Kidney tubule cell (primary cell): ENCODE measurements at places on chromosomes 6 and 20.
A peak's percentile ranks its signal among the peaks of the same experiment; 100 is the strongest.

GRCh38 chr6:34834789-34835518 is 43.1 kb downstream of the BLTP3A start:
- peak; percentile 66 for DNase-seq

- DNase-seq: no peak
Measured at GRCh38 chr20:48738399-48739304, 89.1 kb downstream of the PREX1 start.

- no peak for DNase-seq
Measured at GRCh38 chr6:187210-187861, 105.0 kb upstream of the DUSP22 start.

DNA sequence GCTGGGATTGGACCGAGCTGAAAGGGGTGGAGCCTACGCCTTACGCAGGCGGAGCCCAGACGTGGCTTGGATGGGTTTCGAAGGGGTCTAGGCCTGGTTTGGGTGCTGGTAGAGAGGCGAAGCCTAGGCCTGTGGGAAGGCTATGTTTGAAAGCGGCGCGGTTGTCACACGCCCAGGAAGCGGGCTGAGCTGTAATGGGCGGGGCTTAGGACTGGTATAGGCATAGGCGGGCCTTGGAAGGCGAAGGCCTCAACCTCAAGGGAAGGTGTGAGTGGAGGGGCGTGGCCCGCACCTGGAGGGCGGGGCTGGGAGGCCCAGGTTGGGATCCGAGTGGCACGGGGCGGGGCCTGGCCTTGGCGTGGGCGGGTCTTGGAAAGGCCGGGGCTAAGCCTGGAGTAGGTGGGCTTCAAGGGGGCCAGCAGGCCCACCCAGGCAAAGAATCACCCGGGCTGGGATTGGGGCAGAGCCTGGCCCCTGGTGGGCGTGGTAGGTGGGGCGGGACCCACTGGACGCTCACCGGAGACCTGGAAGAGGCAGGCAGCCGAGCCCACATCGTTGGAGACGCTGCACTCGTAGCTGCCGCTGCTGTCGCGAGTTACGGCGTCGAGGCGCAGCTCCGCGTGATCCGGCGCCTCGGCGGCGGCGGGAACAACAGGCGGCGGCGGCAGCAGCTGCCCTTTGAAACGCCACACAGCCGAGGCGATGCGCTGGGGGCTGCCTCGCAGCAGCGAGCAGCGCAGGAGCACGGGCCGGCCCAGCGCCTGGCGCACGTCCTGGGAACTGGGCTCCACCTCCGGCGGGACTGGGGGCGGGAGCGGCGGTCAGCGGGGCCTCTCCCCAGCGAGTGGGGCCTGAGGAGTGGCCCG is 49.0 kb downstream of the MDGA1 start:
- peak; percentile 16 for DNase-seq

GRCh38 chr6:41427642-41428335 is 92.4 kb downstream of the NCR2 start:
- DNase-seq: peak; percentile 53

- no peak for DNase-seq
Measured at GRCh38 chr6:163149279-163149848, 265.2 kb upstream of the QKI start.

GRCh38 chr20:11646359-11646758 is 271.3 kb upstream of the BTBD3 start:
- DNase-seq: no peak

DNA sequence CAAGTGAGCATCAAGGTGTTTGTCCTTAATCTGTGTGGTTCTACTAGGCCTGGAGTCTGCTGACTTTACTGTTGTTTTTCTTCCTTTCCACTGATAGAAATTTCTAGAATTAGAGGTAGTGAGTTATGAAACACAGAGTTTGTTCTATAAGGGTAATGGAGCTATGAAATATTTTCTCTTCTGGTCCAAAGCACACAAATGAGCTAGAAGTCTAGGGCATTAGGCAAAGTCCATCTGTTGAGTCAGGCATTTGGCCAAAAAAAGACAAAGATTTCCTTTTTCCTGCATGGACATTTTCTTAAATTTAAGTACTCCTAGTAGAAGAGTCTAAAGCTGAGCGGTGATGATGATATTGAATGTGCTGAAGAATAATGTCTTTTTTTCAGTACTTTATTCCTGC is 174.3 kb upstream of the STXBP5 start:
- DNase-seq: no peak

DNA sequence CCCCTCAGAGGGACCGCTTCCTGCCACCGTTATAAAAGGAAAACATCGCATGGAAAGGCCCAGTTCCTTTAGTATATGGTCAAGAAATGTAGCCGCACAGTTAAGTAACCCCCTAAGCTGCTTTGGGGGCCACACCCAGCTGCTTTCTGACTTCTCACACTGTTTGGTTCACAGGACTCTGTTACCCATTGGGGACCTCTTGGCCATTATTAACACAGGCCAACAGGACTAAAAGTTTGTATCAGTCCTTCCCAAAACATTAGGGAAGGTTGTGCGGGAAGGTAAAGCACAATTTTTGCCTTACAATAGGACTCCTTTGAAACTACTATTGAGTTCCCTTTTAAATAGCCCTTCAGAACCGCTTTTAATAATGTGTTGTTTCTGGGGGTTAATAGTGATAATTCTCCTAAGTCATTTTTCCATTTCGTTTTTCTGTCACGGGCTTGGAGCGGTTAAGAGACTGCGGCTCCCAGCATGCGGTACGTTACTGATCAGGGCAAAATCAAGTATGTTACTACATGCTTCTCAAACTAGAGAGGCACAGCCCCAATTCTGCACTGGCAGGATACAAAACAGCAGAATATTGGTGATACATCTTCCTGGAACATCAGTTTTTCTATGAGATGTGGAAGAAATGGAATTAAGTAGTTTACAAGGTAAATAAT is 668 bp upstream of the RPP40 start:
- DNase-seq: no peak

DNA sequence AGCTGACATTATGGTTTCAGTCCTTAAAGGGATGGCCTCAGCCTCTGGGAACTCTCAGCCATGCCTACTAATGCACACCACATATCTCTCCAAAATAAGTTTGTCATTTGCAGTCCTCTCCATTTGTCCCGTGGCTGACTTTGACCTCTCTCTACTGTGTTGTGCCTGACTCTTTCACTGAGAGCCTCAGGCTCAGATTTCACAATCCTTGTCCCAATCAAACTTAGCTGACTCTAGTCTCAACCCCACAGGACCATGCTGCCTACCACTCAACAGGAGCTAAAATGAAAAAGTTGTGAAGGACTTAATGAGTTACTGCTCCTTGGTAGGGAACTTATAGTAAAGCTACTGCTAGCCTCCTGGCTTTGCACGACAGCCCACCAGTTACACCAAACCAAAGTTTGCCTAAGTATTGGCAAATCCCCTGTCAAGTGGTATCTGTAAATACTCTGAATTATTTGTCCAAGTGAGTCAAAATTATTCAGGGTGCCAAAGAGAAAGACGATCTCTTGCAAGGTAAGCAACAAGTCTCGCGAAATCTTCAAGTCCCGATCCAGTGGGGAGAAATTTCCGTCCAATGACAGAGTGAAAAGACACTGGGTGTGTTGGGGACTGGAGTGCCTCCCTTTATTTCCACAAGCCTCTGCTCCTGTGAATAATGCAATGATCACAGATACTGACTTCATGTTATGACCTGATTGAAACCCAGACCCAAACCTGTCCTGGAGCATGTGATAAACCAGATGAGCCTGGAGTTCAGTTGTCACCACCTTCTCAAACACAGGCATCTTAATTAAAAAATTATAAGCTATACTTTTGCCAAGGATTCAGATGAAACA is 124.4 kb upstream of the FOXQ1 start:
- DNase-seq: no peak

DNA sequence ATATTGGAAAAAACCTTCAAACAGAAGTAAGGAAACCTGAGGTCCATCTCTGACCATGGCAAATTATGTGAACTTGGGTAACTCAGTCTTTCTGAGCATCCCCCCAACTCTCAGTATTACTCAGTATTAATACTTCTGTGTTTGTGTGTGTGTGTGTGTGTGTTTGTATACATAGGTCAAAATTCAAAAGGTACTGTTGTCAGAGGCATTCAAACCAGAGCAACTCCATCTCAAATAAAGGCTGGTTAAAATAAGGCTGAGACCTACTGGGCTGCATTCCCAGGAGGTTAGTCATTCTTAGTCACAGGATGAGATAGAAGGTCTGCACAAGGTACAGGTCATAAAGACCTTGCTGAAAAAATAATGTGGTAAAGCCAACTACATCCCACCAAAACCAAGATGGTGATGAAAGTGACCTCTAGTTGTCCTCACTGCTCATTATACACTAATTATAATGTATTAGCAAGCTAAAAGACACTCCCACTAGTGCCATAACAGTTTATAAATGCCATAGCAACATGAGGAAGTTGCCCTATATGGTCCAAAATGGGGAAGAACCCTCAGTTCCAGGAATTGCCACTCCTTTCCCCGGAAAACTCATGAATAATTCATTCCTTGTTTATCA is 33.3 kb upstream of the SLC22A16 start:
- DNase-seq: peak; percentile 91

GRCh38 chr6:41494212-41495110 is 51.7 kb upstream of the FOXP4 start:
- DNase-seq: no peak

- DNase-seq: no peak
Measured at GRCh38 chr20:20687319-20687718, 25.1 kb downstream of the RALGAPA2 start.

GRCh38 chr20:52684905-52685304 is 287.3 kb upstream of the TSHZ2 start:
- no peak for DNase-seq

GRCh38 chr6:28488916-28489365 is 26.7 kb downstream of the GPX6 start:
- DNase-seq: peak; percentile 80

GRCh38 chr6:398558-399078 is 7.1 kb downstream of the IRF4 start:
- no peak for DNase-seq

DNA sequence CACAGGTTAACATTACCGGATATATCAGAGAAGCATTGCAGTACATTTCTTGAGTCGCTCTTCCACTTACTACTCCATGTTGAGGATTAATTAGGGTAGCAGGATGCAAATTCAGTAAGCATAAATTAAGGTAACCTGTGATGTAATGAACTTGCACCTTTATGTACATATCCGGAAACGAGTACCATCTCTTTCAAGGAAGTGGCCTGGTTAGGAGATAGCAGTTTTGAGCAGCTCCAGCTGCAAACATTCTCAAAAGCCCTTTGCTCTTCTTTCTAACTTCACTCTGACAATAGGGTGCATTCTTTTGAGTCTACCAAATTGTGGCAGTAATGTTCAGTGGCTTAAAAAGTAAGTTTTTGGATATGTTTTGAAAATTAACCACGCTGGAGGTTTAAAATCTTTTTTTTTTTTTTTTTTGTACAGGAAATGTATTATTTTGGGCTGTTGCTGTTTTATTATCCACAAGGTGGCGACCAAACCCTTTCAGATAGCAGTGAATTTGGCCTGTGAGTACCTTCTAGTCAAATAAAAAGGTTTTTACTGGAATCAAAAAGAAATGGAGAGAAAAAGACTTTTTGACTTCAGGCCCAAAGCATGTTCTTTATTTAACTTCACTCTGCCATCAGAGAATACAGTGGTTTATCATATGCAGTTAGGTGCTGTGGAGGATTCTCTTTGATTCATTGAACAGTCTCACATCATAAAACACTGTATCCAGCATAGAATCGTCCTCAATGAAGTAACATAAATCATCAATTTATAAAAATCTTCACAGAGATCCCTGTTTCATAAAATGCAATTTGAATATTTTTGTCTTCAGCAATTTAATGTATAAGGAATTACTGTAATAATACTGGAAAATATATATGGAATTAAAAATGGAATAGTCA is 8.9 kb downstream of the FAM217B start:
- peak; percentile 58 for DNase-seq

- no peak for DNase-seq
Measured at GRCh38 chr6:34082864-34083626, 62.8 kb downstream of the GRM4 start.

- DNase-seq: no peak
Measured at GRCh38 chr6:4510906-4511640, 265.1 kb upstream of the CDYL start.

DNA sequence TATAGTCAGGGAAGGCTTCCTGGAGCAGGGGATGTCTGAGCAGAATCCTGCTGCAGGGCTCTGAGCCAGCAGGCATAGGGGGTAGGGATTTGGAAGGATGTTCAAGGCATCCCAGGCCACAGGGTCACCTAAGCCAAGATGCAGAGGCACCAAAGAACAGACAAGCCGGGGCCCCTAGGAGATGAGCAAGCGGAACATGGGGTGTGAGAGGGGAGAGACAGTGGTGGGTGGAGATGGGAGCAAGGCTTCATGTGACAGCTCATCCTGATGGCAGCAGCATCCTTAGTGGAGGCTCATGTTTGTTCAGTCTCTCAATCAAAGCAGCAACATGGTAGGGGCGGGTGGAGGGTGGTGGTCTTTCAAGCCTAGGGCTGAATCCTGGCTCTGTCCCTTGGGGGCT is 29.8 kb upstream of the TCP11 start:
- DNase-seq: no peak

- DNase-seq: no peak
Measured at GRCh38 chr20:62872184-62872847, 10.7 kb upstream of the TCFL5 start.

DNA sequence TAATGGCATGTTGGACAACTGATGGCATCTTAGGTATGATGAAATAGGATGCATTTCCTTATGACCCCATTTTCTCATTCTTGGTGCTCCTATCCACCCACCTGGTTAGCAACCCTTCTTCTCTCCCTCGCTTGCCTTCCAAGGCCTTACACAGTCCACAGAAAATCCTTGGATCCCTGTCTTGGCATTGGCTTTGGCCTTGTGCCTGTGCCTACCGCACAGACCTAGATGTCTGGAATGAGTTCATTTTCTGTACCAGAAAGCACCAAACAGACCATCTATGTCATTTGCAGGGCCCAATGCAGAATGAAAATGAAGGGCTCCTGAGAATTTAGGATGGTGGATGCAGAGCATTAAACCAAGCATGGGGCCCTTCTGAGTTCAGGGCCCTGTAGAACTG is 99.0 kb upstream of the LAMP5 start:
- DNase-seq: no peak

GRCh38 chr6:128554302-128554701 is 33.9 kb upstream of the PTPRK start:
- DNase-seq: no peak

- DNase-seq: peak; percentile 38
Measured at GRCh38 chr20:9177278-9177677, 108.4 kb downstream of the PLCB4 start.

DNA sequence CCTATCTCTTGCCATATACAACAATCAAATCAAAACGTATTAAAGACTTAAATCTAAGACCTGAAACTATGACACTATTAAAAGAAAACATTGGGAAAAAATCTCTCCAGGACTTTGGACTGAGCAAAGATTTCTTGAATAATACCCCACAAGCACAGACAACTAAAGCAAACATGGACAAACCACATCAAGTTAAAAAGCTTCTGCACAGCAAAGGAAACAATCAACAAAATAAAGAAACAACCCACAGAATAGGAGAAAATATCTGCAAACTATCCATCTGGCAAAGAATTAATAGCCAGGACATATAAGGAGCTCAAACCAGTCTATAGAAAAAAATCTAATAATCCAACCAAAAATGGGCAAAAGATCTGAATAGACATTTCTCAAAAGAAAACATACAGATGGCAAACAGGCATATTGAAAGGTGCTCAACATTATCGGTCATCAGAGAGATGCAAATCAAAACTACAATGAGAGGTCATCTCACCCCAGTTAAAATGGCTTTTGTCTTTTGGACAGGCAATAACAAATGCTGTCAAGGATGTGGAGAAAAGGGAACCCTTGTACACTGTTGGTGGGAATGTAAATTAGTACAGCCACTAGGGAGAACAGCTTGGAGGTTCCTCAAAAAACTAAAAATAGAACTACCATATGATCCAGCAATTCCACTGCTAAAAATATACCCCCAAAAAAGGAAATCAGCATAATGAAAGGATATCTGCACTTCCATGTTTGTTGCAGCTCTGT is 76.2 kb downstream of the SNX5 start:
- DNase-seq: no peak
